Activated T-cell treated with anti-CD3 and anti-CD28 coated beads, Interleukin-2, amount 50 U/mL, for 4 hours (primary cell): ENCODE measurements at places on chromosomes 4 and X.
A peak's percentile ranks its signal among the peaks of the same experiment; 100 is the strongest.

DNA sequence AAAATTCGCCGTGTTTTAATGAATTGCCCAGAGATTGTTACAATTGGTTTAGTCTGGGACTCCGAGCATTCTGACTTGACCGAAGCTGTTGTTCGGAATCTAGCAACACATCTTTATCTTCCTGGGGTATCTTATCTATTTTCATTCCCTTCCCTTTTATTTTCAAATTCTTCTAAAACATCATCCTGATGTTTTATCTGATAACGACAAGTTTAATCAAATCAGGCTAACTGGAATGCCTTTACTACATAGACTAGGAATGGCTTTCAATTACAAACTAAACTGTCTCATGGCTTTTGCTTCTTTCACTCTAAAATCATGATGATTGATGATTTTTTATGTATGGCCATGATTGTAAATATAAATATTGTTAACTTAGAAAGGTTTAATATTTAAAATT, 48.0 kb downstream of the USP53 start:
- DNase-seq, result no peak

DNA sequence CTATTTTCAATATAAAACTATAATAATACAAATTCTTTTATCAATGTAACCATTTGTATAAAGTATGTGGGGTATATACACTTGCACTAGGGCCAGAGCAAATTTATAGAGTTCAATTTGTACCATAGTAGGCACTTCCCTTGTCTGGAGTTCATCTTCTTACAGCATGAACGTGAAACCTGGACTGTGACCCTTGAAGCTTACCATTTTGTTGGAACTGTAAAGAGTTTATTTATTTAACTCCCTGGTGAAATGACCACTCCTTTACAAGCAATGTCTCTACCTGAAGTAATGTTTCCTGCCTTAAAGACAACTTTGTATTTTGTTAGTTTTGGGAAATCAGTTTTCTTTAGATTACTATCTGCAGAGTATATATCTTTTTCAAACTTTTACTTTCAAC, 188.2 kb downstream of the ARAP2 start:
- DNase-seq, result no peak

- DNase-seq, result no peak
Observed at GRCh38 chr4:17866810-17867209, 56.0 kb downstream of the NCAPG start.

DNA sequence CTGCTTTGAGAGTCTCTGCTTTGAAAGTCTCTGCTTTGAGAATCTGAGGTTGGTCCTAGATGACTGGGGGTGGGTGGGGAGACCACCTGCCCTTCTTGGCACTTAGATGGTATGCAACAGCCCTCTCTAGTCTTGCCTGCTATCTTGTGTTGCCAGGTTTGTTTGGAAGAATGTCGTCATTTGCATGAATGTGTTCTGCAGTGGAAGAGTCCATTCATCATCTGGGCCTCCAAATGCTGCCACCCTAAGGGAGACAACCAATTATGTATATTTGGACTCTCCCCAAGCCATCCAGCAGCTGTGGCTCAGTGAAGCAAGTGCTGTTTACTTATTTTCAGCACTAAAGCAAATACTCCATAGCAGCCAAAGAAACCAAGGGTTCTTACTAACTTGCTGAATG, 44.6 kb upstream of the TRPC5OS start:
- no peak for DNase-seq

DNA sequence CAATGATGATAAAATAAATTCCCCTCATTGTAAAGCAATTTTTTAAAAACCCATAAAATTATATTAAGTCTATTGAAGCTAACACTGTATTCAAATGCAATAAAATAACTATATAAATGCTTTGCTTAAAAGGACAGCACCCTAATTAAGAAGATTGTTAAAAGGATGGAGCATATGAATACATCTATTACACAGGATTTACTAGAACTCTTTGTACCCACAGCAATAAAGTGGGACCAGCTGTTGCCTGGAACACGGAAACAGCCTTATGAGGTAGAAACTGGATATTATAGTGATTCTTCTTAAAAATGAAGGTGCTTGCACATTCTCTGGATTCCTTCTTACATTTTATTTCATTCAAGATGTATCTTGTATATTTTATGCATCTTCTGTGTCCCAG, 298.7 kb upstream of the KLF3 start:
- no peak for DNase-seq

- no peak for DNase-seq
Observed at GRCh38 chrX:137118136-137118535, 84.3 kb upstream of the GPR101 start.

GRCh38 chrX:75303795-75304194, 29.9 kb downstream of the UPRT start:
- no peak for DNase-seq

DNA sequence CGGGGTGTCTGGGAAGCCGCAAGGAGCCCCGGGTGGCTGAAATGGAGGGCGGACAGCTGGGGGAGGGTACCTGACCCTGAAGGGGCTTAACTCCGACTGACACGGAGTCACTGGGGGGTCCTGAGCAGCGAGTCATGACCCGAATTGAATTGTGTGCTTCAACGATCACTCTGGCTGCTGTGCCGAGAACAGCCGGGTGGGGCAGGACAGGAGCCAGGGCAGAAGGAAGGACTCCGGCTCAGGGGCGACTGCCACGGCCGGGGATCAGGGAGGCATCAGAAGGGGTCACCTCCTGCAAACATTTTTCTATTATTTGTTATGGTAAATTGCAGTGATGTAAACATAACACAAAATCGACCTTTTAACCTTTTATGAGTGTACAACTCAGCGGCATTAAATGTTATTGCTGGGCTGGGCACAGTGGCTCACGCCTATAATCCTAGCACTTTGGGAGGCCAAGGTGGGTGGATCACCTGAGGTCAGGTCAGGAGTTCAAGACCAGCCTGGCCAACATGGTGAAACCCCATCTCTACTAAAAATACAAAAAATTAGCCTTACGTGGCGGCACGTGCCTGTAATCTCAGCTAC, 21.6 kb downstream of the ZFYVE28 start:
- DNase-seq, result no peak

- no peak for DNase-seq
Observed at GRCh38 chr4:140395668-140396067, 22.2 kb downstream of the SCOC start.

DNA sequence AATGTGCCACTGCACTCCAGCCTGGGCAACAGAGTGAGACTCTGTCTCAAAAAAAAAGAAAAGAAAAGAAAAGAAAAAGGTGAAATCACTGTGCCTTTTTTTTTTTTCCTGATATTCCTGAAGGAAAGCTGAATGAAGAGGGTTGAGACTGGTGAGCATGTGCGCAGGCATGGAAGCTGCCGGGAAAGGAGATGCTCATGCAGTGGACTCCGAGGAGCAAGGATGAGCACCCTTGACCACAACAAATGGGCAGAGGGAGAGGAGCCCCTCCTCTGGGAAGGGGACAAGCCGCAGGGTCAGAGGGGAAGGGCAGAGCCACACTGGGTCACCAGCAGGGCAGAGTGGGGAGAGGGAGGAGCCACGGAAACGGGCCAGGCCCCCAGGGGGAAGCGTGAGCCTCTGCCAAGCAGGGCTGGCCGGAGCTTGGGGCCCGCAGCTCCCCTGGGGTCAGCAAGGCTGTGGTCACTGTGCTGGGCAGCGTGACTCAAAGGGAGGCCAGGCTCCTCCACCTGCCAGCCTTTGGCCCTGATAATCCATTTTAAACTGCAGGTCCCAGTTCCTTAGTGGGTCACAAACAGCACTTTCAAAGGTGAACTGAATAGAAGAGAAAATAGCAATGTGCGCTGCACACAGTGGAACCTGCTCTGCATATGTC, 79.8 kb downstream of the NAT8L start:
- no peak for DNase-seq

DNA sequence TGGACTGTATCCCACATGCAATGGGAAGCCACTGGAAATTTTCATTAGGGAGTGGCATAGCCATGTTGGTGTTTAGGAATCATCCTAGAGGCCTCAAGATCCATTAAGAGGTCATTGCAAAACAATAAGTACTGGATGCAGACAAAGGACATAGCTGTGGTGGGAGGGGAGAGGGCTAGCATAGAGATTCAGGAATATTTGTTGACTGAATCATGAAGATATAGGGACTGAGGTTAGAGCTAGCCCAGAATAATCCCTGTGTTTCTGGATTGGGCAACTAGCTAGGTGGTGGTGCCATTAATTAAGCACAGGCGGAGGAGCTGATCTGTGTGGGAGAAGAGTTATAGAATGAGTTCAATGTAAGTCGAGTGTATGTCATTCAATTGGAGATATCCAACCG, 135.0 kb downstream of the RAB28 start:
- no peak for DNase-seq

GRCh38 chr4:156528216-156528615, 443.4 kb downstream of the PDGFC start:
- no peak for DNase-seq

GRCh38 chrX:33087411-33087810, 123.9 kb downstream of the DMD start:
- no peak for DNase-seq

GRCh38 chr4:138062929-138063328, 179.2 kb downstream of the SLC7A11 start:
- DNase-seq, result no peak

GRCh38 chr4:137083571-137084135, 448.6 kb downstream of the PCDH18 start:
- no peak for DNase-seq

GRCh38 chr4:174646326-174646725, 124.0 kb upstream of the HPGD start:
- no peak for DNase-seq

DNA sequence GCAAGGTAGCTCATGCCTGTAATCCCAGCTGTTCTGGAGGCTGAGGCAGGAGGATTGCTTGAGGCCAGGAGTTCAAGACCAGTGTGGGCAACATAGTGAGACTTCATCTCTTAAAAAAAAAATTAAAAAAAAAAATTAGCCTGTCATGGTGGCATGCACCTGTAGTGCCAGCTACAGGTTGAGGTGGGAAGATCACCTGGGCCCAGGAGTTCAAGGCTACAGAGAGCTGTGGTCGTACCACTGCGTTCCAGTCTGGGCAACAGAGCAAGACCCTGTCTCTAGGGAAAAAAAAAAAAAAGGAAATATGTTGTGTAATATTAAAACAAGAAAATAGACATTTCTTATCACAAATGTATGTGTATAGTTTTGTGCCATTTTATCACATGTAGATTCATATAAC, 97.8 kb downstream of the LARP1B start:
- DNase-seq, result no peak

- DNase-seq, result no peak
Observed at GRCh38 chr4:75494563-75494962, 19.6 kb downstream of the RCHY1 start.

GRCh38 chrX:50967736-50968135, 57.2 kb downstream of the BMP15 start:
- DNase-seq, result no peak

GRCh38 chrX:78886550-78886949, 58.6 kb upstream of the P2RY10 start:
- DNase-seq, result no peak

- no peak for DNase-seq
Observed at GRCh38 chr4:94929696-94930095, 171.9 kb downstream of the BMPR1B start.

DNA sequence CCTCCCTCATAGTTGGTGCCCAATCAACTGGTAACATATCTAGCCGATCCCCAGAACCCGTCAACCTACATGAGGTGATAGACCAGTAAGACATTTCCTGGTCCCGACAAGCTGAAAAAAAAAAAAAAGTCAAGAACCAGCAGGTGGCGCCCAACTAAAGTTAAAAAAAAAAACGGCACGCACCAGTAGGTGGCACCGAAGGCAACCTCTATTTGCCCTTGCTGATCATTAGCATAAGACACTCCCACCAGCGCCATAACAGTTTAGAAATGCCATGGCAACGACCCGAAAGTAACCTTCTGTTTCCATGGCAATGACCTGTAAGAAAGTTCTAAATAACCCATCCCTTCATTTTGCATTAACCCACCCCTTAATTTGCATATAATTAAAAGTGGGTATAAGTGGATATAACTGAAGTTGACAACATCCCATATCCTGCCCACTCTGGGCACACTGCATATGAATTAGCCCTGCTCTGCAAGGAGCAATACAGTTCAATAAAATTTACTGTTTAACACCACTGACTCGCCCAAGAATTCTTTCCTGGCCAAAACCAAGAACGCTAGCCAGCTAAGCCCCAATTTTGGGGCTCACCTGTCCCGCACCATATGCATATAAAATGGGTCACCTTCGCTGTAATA, 83.9 kb upstream of the SPANXB1 start:
- DNase-seq, result peak; percentile 5

DNA sequence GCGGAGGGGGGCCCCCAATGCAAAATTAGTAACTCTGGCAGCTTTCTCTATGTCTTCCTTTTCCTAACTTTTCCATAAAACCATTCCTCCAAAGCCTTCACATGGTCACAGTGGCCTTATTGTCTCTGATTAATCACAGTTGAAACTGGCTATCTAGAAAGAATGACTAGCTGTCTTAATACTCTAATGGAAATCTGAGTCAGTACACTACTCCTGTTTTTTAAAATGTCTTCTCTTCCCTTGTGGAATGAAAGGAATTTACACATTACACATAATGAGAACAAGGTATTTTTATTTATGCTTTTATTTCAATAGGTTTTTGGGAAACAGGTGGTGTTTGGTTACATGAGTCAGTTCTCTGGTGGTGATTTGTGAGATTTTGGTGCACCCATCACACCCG, 66.3 kb upstream of the PUDP start:
- no peak for DNase-seq

- DNase-seq, result no peak
Observed at GRCh38 chrX:5774446-5774845, 454.2 kb downstream of the NLGN4X start.

GRCh38 chrX:44958480-44958879, 85.5 kb downstream of the KDM6A start:
- no peak for DNase-seq

GRCh38 chr4:146165840-146166239, 9.7 kb upstream of the LSM6 start:
- DNase-seq, result no peak

DNA sequence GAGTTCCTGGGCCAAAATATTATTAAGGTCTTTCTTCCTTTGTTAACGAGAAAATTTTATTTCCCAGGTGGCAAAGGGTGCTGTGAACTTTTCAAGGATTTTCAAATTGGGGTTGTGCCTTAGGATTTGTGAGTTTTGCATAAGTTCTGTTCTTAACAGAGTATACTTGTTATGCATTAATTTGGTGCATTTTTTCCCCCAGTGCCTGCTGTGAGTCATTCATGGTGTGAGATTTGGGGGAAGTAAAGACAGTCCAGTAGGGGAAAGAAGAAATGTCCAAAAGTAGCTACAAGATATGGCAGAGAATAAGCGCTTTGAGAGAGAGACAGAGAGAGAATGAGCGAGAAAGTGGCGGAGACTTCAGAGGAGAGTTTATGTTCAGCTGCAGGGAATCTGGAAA, 239.2 kb downstream of the ARHGAP10 start:
- DNase-seq, result no peak

DNA sequence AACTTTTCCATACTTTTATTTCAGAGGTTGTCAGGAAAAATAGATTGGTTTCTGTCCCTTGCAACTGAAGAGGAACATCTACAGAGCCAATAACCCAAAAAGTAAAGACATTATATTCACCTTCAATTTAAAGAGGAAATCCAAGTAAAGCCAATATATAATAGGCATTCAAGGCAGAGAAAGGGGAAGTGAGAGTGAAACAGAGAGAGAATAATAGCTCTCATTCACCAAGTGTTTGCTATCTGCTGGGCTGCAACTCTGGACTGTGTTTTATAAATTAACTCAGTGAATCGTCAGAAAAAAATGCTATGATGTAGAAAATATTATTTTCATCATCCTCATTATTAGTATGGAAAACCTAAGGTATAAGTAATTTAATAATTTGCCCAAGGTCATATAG, 448.5 kb downstream of the TRAM1L1 start:
- no peak for DNase-seq
